Hepatocyte (in vitro differentiated cells): ENCODE measurements at places on chromosomes 6 and 20. TPM values are rescaled to one million over a fixed set of nuclear protein-coding genes. Genes with fewer than 3 reads are reported as not detected.
A peak's percentile ranks its signal among the peaks of the same experiment; 100 is the strongest.

DNA sequence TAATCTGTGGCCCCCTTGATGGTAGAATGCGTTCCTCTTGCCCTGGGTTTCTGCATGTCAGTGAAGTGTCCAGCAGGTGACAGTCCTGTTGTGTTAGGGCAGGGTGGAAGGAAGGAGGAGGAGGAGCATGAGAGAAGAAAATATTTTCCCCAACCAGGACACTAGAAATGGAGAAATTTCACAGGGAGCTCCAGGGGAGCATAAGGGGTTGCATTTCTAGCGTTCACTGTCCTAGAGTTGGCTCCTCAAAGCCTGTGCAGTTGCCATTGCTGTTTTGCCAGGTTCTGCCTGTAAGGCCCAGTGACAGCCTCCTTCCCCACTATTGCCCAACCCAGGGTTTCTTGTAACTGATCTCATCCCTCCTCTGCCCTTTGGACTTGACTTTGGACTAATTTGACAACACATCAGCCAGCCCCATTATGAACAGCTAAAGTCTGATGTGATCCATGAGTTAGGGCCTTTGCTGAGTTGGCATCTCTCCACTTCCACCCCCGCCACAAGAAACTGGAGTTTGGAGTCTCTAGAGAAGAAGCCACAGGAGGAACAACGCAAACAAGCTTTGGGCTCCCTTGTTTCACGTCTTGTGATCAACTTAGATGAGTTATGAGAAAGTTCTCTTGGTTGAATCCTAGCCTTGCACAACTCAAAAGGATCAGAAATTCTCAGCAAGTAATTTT, 14.0 kb upstream of the FAM50B start:
- DNase-seq, result peak; percentile 81

- DNase-seq, result no peak
Measured at GRCh38 chr20:24411834-24412216, 57.6 kb upstream of the SYNDIG1 start.

DNA sequence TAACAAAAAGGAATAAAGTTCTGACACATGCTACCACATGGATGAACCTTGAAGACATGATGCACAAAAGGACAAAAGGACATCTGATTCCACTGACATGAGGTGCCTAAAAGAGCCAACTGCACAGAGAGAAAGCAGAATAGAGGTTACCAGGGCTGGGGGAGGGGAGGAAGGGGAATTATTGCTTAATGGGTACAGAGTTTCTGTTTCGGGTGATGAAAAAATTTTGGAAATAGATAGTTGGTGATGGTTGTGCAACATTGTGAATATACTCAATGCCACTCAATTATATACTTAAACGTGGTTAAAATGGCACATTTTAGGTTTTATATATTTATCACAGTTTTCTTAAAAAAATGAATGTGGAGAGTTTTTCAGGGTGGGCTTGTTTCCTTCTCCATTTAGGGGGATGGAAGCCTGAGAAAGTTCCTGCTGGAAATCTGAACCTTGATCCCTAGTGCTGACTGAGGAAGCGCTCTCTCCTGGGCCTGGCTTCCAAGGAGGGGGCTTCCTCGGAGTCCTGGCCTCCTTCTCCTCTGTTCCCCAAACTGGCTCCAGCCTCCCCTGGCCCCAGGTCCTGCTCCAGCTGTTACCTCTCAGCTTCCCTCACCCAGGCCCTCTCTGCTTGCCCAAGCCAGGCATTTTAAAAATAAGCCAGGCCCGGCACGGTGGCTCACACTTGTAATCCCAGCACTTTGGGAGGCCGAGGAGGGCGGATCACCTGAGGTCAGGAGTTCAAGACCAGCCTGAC, 79.2 kb downstream of the NOL4L start:
- DNase-seq, result no peak

The FAM50B gene
- polyA plus RNA-seq, result 1.1 and 1.6 TPM in 2 replicates

DNA sequence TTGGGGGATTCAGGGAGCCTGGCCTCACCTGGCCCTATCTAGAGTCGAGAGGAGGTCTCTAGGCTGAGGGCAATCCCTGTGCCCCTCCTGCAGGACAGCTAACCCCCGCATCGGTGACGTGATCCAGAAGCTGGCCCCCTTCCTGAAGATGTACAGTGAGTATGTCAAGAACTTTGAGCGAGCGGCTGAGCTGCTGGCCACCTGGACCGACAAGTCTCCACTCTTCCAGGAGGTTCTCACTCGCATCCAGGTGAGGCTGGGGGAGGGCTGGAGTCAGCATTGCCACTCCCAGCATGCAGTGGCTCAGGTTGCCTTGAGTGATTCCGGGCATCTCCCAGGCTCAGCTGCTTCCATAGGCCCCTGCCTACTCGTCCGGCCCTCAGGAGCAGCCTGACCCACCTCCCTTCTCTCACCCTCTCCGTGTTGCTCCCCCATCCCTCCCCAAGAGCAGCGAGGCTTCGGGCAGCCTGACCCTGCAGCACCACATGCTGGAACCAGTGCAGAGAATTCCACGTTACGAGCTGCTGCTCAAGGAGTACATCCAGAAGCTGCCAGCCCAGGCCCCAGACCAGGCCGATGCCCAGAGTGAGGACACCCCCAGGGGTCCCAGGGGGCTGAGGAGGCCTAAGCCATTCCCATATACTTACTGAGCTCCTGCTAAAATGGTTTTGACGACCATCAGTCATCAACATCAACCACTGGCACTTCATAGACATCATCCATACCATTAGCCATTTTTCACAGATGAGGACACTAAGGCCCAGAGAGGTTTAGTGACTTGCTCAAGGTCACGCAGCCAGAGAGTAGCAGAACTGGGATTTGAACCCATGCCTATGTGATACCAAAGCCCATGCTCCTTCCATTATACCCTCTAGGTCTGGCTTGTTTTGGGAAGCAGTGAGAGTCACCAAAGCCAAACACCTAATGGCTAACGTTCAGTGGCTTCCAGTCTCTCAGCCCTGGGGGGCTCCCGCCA, 8.3 kb downstream of the FGD2 start:
- no peak for DNase-seq

DNA sequence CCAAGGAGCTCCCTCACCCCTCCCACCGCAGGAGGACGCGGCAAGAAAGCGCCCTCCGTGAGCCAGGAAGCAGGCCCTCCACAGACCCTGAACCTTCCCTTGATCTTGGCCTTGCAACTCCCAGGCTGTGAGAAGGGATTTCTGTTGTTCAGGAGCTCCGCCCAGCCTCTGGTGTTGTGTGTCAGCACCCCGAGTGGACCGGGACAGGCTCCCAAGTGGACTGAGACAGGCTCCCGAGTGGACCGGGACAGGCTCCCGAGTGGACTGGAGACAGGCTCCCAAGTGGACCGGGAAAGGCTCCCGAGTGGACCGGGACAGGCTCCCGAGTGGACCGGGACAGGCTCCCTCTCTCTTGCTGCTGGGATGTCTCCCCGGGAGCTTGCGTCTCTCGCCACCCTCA, 9.3 kb upstream of the NTSR1 start:
- DNase-seq, result no peak

- no peak for DNase-seq
Measured at GRCh38 chr20:16170406-16170971, 402.8 kb downstream of the KIF16B start.

- peak; percentile 28 for DNase-seq
Measured at GRCh38 chr6:9766240-9766915, 648.5 kb downstream of the TFAP2A start.

The DPM1 gene
- 72.9 and 77.8 TPM in 2 replicates for polyA plus RNA-seq

- no peak for DNase-seq
Measured at GRCh38 chr20:51531141-51531710, 11.3 kb downstream of the NFATC2 start.

DNA sequence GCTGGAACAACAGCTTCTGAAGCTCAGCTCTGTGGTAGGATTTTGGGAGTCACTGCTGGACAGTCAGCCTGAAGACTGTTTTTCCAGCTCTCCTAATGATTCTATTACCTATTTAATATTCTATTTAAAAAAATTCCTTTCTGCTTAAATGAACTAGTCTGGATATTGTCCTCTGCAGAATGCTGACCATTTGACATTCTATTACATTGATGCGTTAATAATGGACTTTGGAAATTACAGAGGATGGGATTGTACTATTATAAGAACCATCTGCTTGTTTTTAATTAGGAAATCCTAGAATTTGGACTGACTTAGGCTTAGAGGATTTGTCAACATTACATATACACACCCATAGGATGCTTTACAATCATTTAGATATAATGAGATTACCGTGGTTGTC, 19.7 kb downstream of the LRP11 start:
- DNase-seq, result no peak

- DNase-seq, result no peak
Measured at GRCh38 chr6:137491478-137491877, 2.7 kb downstream of the OLIG3 start.

The GSTA3 gene
- not detected in 2 replicates for polyA plus RNA-seq

The LY6G6C gene
- 0.30 and 0.39 TPM in 2 replicates for polyA plus RNA-seq

The VSX1 gene
- not detected in 2 replicates for polyA plus RNA-seq
